Left renal cortex interstitium (tissue), 4 donors: ENCODE measurements at places on chromosomes 5 and 9.

GRCh38 chr5:126383246-126383645, 40.0 kb upstream of the GRAMD2B start:
- no peak for DNase-seq

- no peak for DNase-seq
These were observed 283.0 kb upstream of the PCSK5 start for GRCh38 chr9:75607521-75607920.

- no peak for DNase-seq
These were observed 233.1 kb downstream of the ADAMTSL1 start for GRCh38 chr9:18707061-18707461.

GRCh38 chr5:126044111-126044668, 379.0 kb upstream of the GRAMD2B start:
- DNase-seq: no peak

DNA sequence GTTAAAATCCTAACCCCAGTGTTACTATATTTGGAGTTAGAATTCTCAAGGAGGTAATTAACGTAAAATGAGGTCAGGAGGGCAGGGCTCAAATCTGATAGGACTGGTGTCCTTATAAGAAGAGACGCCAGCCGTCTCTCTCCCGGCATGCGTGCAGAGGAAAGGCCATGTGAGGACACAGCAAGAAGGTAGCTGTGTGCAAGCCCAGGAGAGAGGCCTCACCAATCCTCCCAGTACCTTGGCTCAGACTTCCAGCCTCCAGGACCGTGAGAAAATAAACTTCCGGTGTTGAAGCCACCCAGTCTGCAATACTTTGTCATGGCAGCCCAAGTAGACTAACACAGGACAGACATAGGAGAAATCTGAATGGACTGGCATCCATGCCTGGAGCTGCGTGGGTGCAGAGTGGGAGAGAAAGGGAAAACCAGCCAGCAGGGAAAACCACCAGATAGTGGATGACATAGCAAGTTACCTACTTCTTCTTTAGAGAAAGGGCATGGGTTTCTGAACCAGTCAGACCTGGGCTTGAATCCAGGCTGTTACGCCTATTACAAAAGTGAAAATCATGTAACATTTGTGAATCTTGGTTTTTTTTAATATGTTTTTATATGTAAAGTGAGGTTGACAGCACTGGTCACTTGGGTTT, 89.2 kb downstream of the FSTL4 start:
- DNase-seq: no peak
